ENCODE measurements at places on chromosomes 2 and 18.

DNA sequence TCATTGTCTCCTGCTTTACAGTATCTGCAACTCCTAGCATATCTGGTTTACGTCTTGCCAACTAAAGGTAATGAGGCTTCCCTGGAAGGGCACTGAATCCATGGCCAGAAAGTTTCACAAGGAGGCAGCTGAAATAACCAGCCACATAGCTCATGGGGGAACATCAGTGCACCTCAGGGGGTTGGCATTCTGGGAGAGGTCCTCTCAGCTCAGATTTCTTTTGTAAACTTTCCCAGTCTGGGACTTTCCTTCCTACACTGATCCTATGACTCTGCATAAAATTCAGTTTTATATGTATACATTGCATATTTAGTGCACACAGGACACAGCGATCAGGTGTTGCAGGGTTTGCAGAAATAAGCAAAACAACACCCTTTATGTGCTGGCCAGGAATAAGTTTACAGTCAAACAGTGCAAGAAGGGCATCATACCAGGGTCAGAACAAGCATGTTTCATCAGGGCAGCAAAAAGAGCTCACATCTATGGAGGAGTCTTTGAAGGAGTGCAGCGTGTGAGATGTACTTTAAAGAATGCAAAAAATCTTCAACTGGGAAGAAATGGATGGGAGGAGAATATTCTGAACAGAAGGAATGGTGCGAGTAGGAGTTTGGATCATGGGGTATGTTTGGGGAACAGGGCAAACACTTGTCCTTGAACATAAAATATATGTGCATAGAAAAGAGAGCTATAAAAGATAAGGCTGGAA is 240.6 kb upstream of the RAB12 start:
- DNase-seq: peak; percentile 25

DNA sequence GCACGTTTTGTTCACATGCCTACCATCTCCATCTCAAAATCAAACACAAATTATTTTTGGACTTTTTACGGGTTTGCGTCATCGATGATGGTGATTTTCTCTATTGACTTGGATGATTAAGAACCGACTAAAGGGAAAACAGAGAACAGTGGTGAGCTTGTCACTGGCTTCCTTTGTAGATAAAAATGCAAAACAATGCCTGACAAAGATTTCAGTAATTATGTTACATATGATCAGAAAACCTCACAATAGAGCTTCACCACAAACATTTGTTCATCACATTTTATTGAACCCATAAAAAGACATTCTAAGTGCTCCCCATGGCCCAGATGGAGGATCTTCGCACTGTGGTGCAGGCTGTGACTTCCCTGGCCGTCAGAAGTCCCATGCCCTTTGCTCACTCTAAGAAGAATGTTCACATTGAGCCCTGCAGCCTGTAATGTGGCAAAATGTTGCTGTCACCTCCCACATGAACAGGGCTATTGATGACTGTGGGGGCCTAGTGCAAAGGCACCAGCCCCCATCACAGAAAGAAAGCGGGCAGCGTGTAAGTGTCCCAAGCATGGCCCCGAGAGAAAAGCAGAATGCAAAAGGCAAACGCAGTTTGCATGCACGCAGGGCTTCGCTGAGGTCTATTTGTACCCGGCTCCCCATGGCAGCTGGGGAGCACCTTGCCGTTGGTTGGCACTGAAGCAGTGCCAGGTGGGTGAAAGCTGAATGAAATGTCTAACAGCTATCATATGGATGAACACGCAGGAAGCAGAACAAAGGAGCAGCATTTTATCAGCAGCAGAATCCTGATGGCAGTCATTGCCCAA is 60.6 kb downstream of the BCL2 start:
- DNase-seq: no peak

GRCh38 chr2:241065355-241065803 is 36.7 kb downstream of the MTERF4 start:
- no peak for DNase-seq

GRCh38 chr2:234309431-234309830 is 187.4 kb downstream of the ARL4C start:
- no peak for DNase-seq

DNA sequence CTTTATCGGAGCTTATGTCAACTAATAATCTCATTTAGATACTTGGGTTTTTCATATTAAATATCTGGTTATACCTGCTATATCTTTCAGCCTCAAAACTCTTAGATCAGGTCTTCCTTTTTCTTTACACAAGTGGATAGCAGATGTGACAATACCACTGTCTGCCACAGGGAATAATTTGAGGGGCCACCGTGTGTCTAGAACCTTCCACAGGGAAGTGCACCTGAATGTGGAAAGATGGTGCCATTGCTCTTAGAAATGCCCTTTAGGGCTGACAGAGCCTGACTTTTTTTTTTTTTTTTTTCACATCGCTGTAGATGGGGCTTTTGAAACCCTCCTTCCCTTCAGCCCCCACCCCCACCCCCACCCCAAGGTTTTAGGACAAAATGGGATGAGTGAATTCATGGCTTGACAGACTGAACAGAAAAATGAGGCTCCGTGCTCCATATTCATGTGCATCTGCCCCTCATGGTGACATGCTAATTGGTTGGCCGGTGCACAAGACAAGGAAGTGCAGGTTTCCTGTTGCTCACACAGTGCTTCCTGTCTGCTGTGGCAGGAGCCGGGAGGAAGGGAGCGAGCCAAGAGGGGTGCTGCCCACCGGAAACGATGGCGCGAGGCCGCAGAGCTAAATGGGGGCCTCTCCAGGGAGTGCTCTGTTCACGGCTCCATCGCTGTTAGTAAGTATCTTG is 246.0 kb downstream of the LDLRAD4 start:
- DNase-seq: no peak

DNA sequence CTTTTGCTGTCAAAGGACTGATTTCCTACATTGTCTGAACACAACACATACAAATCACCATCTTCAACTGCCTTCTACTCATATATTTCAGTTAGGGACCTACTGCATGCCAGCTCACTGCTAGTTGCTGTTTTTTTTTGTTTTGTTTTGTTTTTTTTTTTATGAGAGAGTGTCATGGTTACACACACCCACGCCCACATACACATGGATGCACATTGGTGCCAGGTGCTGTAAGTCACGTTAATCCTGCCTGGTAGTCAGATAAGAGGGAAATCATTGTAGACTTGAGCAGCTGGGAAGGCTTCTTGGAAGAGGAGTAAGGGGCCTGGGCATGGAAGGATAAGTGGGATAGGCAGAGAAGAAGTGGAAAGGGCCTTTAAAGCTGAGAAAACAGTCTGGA is 209.9 kb downstream of the TDRD15 start:
- DNase-seq: no peak

DNA sequence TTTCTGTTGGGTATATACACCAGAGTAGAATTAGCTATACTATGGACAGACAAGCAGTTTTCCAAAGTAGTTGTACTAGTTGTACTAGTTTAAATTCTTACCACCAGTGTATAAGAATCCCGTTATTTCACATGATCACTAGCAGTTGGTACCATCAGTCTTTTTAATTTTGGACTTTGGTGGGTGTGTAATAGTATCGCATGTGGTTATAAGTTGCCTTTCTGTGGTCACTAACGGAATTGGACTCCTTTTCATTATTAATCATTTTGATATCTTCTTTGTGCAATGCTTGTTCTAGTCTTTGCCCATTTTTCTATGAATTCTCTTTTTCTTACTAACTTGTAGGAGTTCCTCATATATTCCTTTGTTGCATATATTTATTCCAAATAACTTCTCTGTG is 89.8 kb downstream of the ASXL2 start:
- DNase-seq: no peak

- DNase-seq: no peak
These were observed 332.9 kb upstream of the DDX18 start for GRCh38 chr2:117481608-117482007.

DNA sequence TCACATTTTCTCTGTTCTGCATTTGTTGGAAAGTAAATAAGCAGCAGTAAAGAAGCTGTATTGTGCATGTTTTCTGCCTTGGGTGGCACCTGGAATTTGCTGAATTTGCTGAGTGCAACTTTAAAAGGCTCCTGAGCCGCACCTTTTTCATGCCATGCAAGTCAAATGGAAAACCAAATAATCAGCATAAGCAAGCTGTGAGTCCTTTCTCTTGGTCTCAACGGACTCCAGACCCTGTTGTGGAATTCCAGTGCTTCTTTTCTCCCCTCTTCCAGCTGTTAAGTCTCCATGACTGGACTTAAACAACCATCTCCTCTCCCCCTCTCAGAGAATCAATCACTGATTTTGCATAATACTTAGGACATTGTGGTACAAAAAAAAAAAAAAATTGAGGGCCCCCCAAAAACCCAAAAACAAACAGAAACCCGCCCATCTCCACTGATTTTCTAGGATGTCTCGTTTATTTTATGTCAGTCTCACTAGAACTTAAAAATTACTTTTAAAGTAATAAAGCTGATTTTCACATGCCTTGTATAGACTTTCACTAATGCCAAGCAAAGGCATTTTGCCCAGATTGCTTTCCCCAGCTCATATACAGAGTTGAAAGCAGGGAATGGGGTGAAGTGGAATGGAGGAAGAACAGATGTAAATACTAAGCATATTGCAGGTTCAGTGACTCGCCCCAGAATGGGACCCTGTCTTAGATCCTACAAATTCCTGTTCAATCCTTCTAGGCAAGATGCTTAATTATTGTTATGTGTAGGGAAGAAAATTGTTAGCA is 5.1 kb upstream of the CETN1 start:
- DNase-seq: no peak

DNA sequence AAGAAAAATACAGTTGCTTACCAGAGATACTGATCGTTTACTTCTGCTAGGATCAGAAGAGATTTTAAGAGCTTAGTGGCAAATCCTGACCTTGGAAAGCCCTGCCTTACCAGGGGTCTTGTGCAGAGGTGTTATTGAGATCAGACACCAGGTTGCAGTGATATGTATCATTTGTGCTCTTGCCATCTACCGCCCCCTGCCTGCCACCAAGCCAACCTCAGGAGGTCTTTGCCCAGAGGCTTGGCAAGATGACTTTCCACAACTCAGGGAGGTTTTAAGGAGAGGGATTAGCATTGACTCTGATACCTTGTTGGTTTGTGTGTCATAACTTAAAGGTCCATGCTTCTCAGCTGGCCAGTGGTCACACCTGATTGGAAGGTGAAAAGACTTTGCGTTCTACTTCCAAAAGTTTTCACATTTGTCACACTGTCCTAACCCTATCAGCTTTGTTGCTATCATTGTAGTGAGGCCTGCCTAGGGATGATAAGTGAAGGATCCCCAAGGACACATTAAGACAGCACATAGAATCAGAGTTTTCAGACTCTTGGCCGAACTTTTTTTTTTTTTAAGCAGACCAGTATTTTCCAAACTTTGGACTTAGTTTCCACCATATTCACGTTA is 46.2 kb upstream of the MGAT5 start:
- DNase-seq: no peak

- DNase-seq: peak; percentile 45
These were observed 135.5 kb downstream of the GAREM1 start for GRCh38 chr18:32335228-32335627.

- DNase-seq: no peak
These were observed 31.0 kb upstream of the REV1 start for GRCh38 chr2:99520813-99521212.

- peak; percentile 17 for DNase-seq
These were observed 1597.9 kb upstream of the ACVR2A start for GRCh38 chr2:146246736-146247523.
